ENCODE measurements at places on chromosomes 6 and 20.

DNA sequence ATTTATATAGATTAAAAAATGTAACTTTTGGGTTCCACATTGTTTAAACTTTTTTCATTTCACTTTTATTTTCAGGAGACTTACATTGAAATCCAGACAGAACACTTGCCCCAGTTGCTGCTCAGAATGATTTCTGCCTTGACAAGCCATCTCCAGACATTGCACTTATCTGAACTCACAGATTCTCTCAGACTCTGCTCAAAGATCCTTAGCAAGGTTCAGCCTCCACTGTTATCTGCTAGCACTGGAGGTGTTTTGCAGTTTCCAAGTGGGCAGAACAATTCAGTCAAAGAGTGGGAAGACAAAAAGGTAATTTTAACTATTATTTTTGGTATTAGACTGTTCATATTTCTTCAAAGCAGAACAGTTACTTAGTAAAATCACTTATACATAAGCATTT lies 58.0 kb downstream of the DOP1A start:
- no peak for DNase-seq

GRCh38 chr6:7101290-7101689 lies 6.5 kb upstream of the RREB1 start:
- no peak for DNase-seq

DNA sequence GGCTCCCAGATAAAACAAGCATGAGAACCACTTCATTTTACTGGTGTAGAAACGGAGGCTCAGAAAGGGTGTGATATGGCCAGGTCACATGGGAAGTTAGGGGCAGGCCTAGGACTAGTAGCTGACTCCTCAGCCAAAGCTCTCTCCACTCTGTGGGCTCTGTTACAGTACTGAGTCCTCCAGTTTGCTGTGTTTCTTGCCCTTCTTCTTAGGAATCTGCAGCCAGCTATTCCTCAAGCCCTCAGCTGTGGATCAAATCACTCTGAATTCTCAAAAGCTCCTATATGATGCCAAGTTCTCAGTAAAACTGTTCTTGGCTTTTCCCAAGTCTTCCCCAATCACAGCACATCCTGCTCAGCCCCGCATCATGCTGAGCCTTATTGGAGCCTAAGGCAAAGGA lies 42.5 kb upstream of the ADGRF1 start:
- DNase-seq = no peak

DNA sequence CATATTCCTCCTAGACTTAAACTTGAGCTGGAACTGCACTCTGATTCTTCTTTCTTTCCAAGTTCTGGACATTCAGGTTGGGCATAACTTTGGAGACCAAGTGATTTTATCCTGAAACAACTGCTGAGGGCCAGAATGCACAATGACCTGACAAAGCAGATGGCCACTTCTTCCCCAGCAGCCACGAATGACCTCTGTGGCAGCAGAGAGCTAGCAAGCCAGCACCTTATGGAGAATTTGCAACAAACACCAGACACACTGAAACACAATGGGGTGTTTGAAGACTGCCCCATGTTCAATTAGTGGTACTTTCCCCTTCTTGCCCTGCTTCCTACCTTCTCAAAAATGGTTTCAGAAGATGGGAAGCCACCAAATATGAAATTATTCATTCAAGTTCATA lies 4.2 kb upstream of the TENT5A start:
- no peak for DNase-seq

DNA sequence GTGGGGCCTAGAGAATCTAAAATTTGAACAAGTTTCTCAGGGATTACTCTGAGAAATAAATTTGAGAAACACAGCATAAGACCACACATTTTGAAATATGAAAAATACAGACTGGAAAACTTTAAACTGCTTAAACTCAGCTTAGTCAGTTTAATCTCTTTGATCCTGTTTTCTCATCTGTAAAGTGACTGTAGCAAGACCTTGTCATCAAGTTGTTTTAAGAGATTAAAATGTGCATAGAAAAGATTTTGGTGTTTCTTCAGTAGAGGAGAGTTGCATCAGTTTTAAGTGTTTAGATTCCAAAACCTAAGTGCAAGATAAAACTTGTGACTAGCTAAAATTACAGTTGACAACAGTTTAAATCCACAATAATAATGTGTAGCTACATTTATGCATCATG lies 8.1 kb upstream of the BCKDHB start:
- DNase-seq = no peak

- no peak for DNase-seq
These were observed 572 bp upstream of the ZDHHC14 start for GRCh38 chr6:157380458-157380778.

- no peak for DNase-seq
These were observed 24.7 kb downstream of the DACT2 start for GRCh38 chr6:168294901-168295300.

- no peak for DNase-seq
These were observed 42.6 kb downstream of the TSBP1 start for GRCh38 chr6:32329141-32329540.

DNA sequence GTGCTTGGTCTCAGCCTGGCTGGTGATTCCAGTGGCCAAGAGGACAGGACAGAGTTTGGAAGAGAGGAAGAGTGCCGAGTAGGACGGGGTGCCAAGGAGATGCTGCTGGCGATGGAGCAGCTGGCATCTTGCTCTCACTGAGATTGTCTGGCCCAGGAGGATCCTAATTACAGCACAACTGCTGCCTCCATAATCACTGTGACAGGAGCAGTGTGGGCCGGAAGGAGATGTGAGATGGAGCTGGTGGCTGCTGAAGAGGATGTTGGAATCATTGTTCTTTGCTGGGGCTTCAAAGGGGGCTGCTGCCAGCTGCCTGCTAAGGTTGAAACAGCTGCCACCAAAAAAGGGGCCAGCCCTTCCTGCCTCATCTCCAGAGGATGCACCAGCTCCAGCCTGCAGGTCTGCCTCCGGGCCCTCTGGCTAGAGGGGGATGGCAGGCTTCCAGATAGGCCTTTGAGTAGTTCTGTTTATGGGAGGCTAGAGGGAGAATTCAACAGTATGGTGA lies 214.4 kb downstream of the RNF144B start:
- DNase-seq = no peak

- no peak for DNase-seq
These were observed 85.8 kb downstream of the LYRM4 start for GRCh38 chr6:5174756-5175549.

DNA sequence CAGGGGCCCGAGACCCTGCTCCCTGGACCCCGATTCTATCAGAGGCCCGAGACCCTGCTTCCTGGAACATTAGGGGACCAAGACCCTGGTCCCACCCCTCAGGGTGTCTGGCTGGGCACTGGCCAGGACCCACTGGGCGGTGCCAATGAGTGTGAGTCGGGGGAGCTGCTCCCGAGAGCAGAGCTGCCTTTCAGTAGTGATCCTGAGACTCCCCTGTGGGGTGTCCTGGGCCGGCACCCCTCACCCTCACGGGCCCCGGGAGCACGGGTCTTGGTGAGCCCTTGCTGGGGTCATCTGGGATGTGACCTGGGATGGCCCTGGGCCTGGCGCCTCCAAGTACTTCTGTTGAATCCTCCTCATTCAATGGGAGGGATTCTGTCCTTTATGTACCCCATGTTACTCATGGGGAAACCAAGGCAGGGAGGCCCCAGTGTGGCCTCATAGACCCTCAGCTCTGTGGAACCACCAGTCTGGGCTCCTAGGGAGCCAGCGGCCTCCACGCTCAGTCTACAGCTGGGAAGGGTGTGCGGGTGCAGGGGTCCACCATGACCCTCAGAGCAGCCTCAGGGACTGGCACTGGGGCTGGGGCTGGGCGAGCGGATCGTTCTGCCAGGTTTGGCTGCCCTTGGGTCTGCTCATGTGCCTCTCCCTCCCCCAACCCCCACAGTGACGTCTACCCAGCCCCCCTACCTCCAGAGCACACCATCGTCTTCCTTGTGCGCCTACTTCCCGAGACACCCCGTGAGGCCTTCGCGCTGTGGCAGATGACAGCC lies 25.6 kb downstream of the COL20A1 start:
- DNase-seq = no peak

GRCh38 chr6:66086532-66086931 lies 379.5 kb upstream of the EYS start:
- DNase-seq = no peak

- DNase-seq = no peak
These were observed 51.4 kb downstream of the ZDHHC14 start for GRCh38 chr6:157432231-157432891.

GRCh38 chr20:64057628-64058498 lies 5.1 kb upstream of the TCEA2 start:
- peak; percentile 54 for DNase-seq

DNA sequence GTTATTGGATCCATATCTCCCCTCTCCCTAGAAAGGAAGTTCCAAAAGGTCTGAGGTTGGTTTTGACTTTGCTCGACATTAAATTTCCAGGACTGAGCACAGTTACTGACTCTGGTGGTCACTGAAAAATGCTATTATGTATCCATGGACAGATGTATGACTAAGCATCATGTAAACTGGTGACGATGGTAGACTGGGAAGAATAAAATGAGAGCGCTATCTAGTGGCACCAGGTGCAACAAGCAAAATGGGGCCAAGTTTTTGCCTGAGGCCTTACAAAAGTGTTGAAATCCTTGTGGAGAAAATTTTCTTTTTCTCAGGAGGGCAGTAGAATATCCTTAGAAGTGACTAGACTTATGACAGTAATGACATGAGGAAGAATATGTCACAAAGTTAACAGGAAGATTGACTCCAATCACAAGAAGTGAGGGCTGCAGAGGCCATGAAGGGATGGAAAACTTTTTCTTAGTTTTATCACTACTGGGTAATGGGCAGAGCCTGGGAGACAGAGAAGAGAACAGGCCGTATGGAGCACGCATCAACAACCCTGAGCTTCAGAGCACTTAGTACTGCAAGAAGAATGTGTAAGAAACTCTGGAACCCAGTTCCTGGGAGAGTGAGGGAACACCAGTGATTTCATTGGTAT lies 88.9 kb upstream of the ELOVL5 start:
- DNase-seq = no peak

GRCh38 chr6:95087394-95088097 lies 489.8 kb upstream of the MANEA start:
- peak; percentile 20 for DNase-seq

GRCh38 chr6:27547157-27548075 lies 74.5 kb upstream of the ZNF184 start:
- DNase-seq = peak; percentile 19

DNA sequence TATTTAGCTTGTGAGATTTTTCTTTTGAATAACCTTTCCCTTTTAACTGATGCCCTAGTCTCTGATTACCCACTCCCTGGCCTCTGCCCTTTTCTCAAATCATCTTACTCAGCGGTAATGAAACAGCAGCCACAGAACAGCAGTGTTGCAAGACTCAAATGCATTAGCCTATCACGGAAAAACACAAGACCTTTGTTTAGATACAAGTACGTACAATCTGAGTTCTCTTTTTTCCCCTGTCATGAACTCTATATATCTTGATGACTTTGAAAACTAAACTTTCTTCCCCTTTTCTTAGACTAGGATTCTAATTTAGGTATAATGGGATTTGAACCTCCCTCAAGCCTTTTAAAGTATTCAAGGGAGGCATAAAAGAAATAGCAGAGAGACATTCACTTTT lies 1034.9 kb downstream of the EYS start:
- DNase-seq = no peak

DNA sequence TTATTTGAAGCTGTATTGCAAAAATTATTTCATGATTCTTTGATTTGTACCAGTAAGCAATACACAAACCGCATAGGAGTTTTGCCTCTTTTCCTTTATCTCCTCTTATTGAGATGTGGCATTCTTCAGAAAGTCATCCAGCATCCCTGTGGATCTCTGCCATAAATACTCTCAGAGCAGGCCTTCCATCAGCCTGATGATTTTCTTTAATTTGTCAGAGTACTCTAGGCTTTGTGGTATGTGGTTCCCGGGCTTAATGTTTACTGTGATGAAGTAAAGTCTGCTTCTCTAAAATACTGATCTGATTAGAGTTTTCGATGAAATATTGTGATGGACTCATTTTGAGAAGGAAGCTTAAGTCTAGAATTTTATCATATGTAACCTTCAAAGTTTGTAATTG lies 31.1 kb upstream of the SLC35D3 start:
- no peak for DNase-seq

GRCh38 chr20:2295886-2296515 lies at the start of gene TGM3:
TSS of gene TGM3 (plus strand) at chr20:2296001. CDS start at chr20:2296064, 63 bp downstream.
- DNase-seq = no peak

- no peak for DNase-seq
These were observed 110.1 kb upstream of the GPR6 start for GRCh38 chr6:109867970-109868358.

GRCh38 chr6:150030611-150031010 lies 5.3 kb upstream of the RAET1L start:
- no peak for DNase-seq

- peak; percentile 23 for DNase-seq
These were observed 15.0 kb downstream of the ADNP start for GRCh38 chr20:50916257-50916656.

Data from SW 1271 (cell line).